Activated T-cell treated with anti-CD3 and anti-CD28 coated beads, Interleukin-2, amount 50 U/mL, for 1 hour (primary cell): ENCODE measurements at places on chromosomes 4 and X.

DNA sequence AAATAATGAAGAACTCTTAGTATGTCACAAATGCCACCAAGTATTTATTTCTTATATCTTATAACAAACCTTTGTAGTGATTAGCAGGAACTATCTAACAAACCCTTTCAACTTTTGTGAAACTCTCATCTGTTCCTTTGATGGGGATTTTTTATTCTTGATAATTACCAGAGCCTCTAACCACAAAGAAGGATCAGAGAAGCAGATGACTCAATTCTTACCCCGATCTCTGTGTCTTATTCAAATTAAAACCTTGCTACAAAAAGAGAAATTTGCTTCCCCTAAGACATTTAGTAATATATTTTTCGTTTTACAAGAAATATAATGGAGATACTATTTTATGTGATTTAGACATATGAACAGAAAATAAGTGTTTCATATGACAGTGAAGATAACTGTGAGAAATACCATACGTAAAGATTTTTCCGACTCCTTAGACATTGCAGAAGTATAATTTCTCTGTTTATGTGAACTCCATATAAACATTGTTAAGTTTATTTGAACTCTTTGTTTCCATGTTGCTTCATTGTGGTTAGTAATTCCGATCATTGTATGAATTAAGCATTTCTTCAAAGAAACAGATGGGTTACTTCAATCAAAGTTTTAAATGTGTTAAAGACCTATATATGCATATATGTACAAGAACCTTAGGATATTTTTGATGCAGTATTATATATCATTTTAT, 205.4 kb downstream of the CFAP299 start:
- DNase-seq: no peak

GRCh38 chrX:78946178-78946931, 1.2 kb downstream of the P2RY10 start:
- DNase-seq: no peak

DNA sequence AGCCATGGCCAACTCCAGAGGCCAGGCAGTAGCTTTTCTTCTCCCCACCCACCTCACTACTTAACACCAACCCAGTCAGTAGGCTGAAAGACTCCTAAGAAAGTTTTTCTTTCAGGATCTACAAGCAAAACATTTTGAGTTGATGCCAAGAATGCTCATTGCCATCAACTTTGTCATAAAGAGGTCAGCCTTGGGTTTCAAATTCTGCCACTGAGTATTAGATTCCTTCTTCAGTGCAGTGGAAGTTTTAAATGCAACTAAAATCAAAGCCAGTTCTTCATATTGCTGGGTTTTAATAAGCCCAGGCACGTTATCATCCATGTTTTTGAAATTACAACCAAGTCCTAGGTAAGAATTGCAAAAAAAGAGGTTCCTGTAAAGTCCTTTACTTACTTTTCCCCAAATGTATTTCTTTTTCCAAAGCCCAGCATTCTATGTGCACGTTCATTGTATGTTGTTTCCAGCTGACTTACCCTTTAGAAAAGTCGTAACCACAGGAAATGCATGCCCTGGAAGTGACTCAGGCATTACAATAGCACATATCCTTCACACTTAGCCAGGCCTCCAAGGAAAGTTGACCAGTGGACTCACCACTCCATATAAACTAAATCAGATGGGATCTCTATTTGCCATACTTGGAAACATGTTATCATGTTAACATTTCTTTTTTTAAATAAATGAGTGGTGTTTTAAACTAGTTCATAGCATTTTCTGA, 229.9 kb downstream of the SOX3 start:
- no peak for DNase-seq

GRCh38 chrX:9704876-9705465, 60.7 kb downstream of the GPR143 start:
- DNase-seq: no peak

DNA sequence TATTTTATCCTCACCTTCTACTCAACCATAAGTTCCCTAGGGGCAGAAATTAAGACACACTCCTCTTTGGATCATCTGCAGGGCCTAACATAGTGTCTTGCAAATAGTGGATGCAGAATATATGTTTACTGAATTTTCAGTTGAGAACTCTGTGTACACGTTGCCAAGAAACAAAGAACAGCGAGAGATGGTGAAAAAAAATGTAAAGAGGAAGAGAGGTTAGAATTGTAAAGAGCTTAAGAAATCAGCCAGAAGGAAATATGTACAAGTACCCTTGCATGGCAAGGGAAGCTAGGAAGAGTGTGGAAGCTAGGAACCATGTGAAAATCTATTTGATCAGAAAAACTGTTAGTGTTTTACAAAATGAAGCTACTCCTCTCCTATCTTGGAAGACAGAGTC, 431.0 kb downstream of the SMARCA1 start:
- DNase-seq: no peak

GRCh38 chr4:147160908-147161513, 215.3 kb upstream of the TTC29 start:
- no peak for DNase-seq

DNA sequence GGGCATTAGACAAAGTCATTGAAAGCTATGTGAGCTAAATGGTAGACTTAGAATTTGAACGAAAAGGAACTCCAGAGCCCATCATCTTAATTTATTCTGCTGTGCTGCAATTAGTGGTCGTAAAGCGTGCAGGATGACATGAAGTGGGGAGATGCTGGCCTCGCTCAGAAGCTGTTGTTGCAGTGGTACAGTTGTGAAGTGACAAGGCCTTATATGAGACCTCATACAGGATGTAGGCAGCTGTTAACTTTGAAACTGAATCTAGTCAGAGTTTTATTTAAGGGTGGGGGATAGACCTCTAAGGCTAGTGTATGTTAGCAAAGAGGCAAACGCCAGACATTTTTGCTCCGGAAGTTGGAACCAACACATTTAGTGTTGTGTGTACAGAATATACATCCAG, 13.4 kb downstream of the KLF3 start:
- no peak for DNase-seq

DNA sequence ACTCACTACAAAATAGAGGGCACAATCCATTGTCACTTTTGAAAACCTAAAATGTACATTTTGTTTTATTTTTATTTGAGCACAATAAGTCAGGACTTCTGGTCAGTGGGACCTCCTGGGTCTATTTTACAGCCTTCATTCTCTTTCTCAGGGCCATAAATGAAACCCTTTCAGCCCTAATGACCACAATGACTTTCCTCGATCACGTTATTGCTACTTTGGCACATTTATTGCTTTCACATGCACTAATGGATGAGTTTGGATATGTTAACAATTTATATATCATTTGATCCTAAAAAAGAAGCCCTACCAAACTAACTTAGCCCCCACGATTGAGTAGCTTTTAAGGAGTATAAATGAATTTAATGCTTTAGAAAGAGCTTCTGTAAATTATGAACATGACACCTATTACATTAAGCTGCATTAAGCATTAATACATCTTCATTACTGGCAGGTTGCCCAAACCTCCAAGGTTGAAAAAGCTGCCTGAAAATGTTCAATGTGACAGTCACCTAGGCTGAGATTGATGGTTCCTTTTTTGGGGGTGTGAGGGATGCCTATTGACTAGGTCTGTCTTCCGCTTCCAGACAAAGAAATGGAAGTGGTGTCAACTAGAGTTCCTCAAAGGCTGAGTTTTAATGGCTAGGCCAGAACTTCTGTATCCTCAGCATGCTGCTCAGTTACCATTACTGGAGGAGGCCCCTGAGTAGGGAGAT, 296.4 kb downstream of the GPAT3 start:
- DNase-seq: no peak

DNA sequence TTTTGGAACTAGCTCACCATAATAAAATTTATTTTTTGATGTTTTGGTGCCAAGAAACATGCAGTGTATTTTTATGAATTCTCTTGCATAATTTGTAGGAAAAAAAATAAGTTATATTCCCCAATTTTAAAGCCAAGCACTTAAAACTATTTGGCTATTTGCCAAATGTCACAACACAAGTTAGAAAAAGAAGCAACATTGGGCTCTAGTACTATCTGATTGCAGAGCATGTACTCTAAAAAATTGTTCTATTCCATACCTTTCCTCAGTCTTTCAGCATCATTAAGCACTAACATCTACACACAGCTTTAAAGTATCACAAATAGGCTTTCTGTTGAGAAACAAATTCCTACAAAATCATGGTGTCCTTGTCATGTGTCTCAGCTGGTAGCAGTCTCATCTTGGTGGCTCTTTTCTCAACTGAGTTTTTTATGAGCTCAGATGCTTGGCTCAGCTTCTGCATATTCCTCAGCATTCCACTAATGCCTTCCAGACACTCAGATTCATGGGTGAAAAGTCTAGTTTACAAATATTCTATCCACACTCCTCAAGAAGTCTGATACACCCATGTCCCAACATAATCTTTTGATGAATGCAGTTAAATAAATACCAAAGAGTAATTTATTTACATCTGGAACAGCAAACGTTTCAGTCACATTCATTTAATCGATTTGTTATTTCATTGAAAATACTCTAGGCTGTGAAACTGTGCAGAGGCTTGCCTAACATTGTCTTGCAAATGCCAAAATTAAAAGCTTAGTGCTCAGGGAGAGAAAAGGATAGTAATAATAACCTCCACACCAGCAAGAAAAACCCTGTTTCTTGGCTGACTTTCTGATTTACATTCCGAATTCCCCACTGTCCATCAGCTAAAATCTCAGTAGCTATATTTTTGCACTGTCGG, 2209.9 kb downstream of the PCDH7 start:
- no peak for DNase-seq

GRCh38 chrX:39443240-39443639, 642.0 kb downstream of the MID1IP1 start:
- DNase-seq: no peak

GRCh38 chr4:59387759-59388758, 1812.1 kb upstream of the ADGRL3 start:
- DNase-seq: no peak

- no peak for DNase-seq
Observed at GRCh38 chrX:48456628-48457331, 13.3 kb downstream of the SLC38A5 start.

- no peak for DNase-seq
Observed at GRCh38 chr4:61400439-61401038, 200.4 kb downstream of the ADGRL3 start.

- no peak for DNase-seq
Observed at GRCh38 chrX:30821116-30821515, 67.9 kb downstream of the TAB3 start.

DNA sequence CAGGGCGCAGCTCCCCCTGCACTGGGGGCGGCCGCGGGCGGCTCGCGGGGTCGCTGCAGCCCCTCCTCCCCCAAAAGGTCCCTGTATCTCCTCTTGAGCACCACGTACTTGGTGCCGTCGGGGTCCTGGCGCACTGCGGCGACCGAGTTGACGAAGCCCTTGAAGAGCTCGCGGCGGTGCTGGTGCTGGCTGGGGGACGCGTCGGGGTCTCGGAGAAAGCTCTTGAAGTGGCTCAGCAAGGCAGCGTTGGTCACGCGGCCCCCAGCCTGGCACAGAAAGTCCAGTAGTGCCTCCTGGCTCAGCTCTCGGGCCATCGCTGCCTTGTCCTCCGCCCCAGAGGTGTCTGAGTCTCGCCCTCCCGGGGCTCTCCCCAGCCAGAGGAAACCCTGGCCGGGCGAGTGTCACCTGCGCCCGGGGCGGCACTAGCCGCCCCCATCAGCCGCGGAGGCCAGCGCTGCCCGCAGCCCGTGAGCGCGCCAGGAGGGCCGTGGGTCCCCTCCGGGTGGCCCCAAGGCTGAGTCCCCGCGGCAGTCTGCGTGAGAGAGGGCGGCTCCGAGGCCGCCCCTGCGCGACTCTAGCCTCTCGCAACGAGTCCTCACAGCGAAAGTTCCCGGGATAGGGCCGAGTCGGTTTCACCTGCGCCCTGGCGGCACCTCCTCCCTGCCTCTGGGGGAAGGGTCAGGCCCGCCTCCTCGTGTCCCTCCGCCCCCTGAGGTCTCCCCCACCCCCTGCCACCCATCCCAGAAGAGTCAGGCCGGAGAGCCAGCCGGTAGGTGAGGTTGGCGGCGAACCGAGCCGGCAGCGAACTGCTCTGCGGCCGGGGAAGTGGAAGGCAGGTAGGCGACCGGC, at the start of gene SOWAHB:
TSS of gene SOWAHB (minus strand) at position 609 of the 849 bp plus-strand sequence. CDS start at position 314, 295 bp downstream.
- peak; percentile 54 for DNase-seq

DNA sequence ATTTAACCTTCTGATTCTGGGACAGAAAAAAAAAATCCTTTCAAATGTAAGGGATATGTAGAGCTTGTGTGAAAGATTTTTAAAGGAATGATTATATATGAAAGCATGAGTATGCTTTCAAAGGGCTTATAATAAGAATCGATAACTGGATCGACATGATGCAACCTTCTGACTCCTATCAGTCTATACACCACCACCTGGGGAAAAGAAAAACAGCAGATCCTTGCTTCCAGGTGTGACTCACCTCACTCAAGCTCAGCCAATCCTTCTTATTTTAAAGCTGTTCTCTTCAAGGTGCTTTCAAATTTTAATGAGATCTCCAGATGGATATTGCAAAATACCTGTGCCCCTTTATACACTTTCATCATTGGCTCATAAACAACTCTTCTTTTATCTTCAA, 102.1 kb upstream of the EDNRA start:
- DNase-seq: no peak

DNA sequence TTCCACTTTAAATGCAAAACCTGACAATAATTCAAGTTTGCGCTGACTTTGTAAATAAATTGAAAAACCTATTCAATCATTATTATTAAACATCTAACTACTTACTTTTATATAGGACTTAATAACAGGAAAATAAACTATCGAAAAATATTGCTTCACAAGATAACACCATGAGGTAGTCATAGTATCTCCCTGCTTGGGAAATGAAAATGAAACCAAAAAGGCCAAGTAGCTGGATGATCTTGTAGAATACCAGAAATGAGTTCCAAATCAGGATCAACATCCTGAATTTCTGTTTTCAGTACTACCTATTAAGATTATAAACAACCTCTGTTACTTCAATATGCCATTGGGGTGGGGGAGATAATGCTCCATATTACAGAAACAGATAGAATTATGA, 58.9 kb downstream of the CHIC2 start:
- no peak for DNase-seq

DNA sequence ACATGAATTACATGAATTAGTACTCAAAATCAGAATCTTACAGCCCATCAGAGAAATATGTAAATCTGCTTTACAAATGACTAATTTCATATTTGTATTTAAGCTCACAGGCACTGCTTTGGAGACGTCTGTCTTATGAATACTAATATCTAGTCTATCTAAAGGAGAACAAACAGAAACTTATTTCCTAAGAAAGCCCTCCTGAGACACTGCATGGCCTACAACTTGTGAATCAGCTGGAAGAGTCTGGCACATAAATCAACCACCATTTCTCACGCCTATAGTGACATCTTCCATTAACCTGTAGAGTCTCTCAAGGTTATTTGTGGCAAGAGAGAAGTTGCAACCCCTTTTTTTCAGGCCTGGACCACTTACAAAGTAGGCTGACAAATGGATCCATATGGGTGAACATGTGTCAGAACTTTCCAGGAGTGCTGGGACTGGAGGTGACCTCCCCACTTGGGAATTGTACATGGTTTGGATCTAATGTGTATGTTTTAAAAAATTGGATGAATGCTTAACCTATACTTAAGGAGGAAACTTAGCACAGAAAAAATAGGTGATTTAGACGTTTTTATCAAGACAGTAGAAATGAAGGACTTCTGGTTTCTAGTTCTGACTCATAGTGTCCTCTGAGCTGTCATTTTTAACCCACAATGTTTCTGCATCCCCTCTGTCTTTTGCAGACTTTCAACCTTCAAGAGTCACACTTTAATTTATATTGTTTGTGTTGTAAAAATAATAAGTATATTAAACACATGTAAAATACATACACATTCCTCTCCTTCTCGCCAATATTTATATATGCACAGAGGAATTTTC, 83.2 kb upstream of the ARHGAP24 start:
- no peak for DNase-seq

- DNase-seq: peak; percentile 66
Observed at GRCh38 chrX:9464435-9465371, at the start of gene TBL1X. TBL1X (plus strand) TSS chrX:9465058; CDS start chrX:9653587, 188,529 bp downstream.
